ENCODE measurements at places on chromosomes 2 and 18.

GRCh38 chr2:8478471-8478793 lies 203.4 kb upstream of the ID2 start:
- no peak for DNase-seq

DNA sequence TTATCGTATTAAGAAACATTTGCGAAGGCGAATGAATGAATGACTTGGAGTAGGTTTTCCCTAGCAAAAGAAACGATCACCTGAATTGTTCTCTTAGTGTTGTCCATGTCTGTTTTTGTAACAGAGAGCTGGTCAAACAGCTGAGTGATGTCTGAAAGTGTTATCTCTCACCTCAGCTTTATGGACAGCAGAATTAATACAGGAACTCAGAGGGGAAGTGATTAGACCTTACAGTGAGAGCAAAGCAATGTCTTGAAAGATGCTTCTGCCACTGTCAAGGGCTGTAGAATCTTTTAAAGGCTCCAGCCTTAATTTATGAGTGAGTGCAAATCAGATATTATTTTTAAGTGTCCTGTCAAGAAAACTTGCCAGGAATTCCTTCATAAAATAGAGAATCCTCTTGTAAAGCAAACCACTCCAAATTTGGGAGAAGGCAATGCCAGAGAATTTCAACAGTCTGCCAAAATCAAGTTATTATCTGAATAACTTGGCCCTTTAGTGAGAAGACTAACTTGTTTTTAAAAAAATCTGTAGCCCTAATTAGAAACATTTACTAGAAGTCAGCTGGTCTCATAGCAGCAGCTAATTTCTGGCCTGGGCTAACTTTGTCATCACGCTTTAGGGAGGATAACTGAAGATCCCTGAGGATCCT lies 60.7 kb downstream of the CDC42EP3 start:
- DNase-seq = no peak

DNA sequence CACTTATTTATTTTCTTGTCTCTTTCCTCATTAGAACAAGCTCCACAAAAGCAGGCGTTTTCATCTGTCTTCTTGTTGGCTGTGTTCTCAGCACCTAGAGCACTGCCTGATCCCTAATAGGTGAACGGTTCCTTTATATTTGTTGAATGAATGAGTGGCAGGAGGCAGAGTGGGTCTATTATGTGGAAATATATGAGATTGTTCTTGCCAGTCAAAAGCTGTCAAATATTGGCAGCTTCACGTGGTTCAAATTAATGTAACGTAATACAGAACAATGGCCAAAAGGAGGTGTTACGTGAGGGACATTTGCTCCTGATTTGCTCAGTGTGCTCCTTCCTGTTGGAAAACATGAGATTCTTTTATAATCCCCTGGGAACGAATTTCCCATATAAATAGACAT lies 8.5 kb upstream of the ARHGAP25 start:
- DNase-seq = no peak

DNA sequence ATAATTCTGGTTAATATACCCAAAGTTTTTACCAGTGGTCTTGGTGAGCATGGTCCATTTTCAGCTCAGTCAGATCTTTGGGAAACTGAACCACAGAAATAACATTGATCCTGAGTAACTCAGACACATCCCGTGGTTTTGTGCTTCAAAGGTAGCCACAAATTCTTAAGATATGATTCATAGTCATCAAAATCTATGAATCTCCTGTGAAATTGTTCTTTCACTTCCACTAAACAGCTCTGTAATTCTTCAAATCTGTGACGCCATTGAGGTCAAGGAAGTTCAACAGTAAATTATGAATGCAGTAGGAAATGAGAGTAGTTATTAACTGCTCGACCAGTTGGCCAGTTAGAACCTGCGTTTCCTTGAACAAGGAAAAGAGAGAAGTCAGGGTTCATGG lies 147.3 kb downstream of the IRS1 start:
- peak; percentile 9 for DNase-seq

DNA sequence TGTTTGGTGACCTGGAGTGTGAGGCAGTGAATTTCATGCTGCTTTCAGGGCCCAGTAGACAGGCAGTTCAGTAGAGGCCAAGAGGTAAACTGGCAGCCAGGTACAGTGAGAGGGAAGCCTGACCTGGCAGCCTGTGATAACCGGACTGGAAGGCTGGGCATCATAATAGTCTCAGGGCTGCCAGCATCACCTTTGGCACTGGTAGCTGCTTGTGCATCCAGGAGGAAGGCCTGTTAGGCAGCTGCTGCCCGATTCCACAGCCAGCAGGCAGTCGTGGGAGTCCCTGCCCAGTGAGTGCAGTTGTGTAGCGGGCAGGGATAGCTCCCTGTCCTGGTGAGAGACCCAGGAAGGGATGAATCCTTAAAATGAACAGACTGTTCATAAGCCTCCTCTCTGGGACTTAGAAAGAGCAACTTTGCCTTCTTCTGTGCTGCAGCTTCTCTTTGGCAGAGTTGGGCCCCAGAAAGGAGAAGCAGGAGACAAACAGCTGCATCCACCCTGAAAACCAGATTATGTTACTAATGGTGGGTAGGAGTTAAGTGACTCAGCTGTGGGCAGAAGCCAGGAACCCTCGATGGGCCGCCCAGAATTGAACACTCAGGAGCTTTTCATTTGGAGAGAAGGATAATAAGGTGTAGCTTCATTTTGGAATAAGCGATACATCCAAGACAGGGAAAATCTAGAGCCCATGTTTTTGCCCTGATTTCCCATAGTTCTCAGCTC lies 8.1 kb upstream of the GPBAR1 start:
- DNase-seq = no peak

DNA sequence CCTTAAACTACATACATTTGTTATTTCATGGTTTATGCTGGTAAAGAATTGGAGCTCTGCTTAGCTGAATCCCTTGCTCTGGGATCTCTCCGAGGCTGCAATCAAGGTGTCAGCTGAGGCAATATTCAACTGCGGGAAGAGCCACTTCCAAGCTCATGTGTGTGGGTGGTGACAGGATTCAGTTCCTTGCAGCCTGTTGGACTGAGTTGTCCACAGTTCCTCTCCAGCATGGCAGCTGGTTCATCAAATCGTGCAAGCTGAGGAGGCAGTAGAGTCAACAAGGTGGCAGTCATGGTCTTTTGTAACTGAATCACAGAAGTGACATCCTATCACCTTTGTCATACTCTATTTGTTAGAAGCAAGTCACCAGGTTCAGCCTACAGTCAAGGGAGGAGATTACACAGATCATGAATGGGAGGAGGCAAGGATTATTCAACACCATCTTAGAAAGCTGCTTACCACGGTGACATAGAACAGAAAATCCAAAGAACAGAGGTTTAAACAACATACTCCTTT lies 56.9 kb downstream of the CTIF start:
- no peak for DNase-seq

- DNase-seq = no peak
Observed at GRCh38 chr2:56376699-56377665, 193.2 kb downstream of the CCDC85A start.

DNA sequence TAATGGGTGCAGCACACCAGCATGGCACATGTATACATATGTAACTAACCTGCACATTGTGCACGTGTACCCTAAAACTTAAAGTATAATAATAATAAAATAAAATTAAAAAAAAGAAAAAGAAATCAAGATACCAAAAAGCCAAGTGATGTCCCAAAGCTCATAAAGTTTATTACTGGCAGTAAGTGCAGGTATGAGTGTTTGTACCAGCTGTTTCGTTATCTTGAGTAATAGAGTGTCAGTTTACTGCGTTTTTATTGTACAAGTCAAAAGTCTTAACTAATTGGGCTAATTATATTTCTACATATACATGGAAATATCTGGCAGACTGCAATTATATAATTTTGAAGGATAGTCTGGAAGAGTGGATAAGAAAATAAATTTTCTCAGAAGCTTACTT lies 41.8 kb downstream of the MFSD6 start:
- no peak for DNase-seq

DNA sequence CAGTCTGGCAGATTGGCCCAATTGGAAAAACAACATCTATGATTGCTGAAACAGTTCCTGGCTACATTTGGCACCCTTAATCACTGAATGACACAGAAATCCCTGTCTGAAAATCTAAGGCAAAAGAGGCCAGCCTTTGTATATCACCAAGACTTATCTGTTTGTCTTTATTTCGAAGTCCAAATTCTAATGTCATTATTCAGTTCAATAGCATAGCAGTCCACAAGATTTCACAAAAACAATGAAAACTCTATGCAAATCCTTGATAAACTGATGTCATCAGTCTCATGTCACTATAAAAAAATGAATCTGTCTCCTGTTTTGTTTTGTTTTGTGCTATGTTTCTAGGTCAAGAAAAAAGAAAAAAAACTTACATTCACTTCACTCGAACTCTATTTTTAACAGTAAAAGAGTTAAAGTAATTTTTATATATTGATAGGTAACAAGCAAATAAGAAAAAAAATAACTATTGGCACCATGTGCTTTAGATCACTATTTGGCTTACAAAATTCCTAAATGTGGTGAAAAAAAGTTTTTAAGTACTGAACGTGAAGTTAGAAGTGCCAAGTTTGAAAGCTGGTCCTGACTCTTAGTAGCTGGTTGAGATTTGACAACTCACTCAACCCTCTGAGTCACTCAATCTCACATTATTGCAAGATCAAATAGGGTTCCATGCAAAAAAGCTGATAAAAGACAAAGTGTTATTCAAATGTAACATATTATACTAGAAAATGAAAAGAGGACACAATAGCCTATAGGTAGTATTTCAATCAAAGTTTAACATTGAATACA lies 359.3 kb downstream of the IRS1 start:
- no peak for DNase-seq

- DNase-seq = no peak
Observed at GRCh38 chr2:175062787-175063585, 57.8 kb upstream of the CHN1 start.

GRCh38 chr18:22697561-22697960 lies 235.6 kb upstream of the RBBP8 start:
- no peak for DNase-seq

DNA sequence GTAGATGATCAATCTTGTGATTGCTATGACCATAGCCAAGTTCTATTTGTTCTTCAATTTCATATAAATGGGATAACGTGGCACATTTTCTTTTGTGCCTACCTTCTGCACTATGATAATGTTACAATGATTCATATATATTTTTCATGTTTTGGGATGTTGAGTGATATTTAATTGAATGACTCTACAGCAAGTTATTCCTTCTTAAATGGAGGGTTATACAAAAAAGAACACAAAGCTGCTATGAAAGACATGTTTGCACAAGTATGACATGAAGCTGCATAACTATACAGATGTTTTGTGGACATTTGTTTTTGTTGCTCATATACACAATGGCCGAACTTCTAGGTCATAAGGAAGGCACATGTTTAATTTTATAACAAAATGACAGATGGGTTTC lies 356.2 kb downstream of the CBLN2 start:
- DNase-seq = no peak

DNA sequence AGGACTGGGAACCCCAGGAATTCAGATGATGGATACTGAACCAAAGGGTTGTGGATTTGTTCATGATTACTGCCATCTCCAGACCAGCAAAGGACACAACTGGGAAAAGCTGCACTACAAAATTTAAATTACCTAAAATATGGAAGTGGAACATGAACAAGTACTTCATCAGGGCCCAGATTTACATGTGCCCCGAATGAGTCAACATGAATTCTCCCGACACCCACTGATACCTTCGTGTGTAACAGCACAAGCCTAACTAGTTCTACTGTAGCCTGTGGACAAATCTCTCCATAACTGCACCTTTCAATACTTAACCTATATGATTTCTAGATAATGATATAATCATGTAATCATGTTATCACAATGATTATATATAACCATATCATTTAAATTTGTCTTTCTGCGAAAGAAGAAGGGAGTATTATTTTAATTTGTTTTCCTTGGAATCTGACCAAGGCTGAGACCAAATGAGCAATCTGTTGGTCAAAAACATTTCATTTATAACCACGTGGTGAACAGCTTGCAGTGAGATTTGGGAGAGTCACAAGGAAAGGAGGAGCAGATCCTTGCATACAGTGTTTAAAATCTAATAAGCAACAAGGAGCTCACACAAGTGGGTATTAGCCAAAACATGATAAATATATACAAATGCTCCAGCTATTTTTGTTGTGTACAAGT lies 70.5 kb downstream of the CACNB4 start:
- no peak for DNase-seq

GRCh38 chr2:142044197-142044596 lies 86.6 kb downstream of the LRP1B start:
- DNase-seq = no peak

GRCh38 chr2:172834881-172835280 lies 99.2 kb downstream of the RAPGEF4 start:
- DNase-seq = no peak

DNA sequence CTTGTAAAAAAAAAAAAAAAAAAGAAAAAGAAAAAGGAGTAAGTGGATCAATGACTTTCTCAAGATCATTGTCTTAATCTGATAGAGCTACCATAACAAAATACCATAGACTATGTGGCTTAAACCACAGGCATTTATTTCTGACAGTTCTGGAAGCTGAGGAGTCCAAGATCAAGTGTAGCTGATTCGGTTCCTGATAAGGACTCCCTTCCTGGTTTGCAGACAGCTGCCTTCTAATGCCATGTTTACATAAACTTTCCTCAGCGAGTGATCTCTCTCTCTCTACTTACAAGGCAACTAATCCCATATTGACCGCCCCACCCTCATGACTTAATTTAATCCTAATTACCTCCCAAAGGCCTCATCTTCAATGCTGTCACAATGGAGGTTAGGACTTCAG lies 36.5 kb upstream of the SIX2 start:
- no peak for DNase-seq

DNA sequence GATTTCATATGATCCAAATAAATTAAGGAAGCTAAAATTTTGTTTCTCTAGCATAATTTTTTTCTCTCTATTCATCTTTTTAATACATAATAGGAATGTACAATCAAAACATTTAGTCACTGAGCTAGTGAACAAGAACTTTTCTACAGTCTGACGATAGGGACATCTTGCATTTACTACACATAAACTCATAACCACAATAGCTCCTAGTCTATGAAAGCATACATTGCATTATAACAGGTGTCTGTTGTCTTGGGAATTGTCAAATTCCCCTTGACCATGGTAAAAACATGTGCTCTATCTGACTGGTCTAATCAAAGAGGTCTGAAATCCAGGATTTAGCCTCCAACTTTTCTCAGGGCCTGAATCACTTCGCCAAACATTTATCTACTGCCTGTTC lies 144.8 kb downstream of the FAM124B start:
- DNase-seq = no peak

- DNase-seq = no peak
Observed at GRCh38 chr2:172108587-172108930, 5.9 kb upstream of the DLX2 start.

- peak; percentile 54 for DNase-seq
Observed at GRCh38 chr18:69897397-69898108, 50.1 kb downstream of the CD226 start.

DNA sequence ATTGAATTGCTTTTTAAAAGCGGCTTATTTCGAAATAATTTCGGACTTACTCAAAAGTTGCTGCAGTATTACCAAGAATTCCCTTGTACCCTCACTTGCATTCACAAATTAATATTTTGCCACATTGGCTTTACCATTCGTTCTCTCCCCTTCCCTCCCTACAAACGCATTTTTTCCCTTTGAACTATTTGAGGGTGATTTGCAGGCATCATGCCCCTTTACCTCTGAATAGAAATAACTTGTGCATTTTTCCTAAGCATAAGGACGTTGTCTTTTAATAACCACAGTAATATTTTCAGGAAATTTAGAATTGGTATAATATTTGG lies 608 bp downstream of the CCDC138 start:
- no peak for DNase-seq

- no peak for DNase-seq
Observed at GRCh38 chr2:121746071-121746578, 9.3 kb upstream of the TSN start.

- DNase-seq = no peak
Observed at GRCh38 chr18:45243340-45244110, 371.8 kb upstream of the SLC14A2 start.

Data from activated T-helper 1 cell treated with anti-CD3 and anti-CD28 coated beads, Interleukin-12 subunit alpha, Interleukin-12 subunit beta, Interleukin-2, Interleukin-4 antibody, amounts not matched to agents 30 ng/mL and 10 ng/mL and 1 ng/mL, durations not matched to agents 14 hours and 24 hours and 36 hours (primary cell).